A673 (cell line): ENCODE measurements at places on chromosomes 6 and 20. TPM values are rescaled to one million over a fixed set of nuclear protein-coding genes. Genes with fewer than 3 reads are reported as not detected.

Gene XKR7
- total RNA-seq, result 0.04 TPM in 1 of 2 replicates, not detected in the other

DNA sequence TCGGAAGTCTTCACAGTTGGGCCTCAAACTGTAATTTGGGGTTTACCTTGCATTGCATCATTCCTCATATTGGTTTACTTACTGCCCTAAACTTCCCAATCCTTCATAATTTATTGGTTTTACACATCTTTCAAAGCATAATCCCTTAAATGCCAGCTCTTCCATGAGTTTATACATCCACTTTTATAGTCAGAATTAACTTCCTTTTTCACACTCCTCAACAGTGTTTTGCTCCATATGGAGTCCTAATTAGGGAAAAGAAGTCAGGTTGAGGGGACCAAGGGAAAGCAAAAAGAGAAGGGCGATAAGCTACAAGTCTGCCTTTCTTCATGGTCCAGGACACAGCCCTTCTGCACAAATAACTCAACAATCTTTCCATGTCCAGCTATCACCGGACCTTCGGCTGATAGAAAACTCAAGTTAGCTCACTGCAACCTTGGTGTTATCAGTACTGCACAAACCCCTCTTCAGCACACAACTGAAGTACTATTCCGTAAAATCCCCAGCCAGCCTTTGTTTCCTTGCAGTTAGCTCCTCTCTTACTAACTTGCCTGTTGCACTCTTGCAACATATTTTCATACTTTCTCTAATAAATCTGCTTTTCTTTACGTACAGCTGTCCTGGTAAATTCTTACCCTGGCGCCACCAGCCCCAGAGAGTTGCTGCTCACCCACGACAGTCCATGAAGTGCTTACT is 2.0 kb downstream of the EEF1E1 start:
- DNase-seq, result peak; percentile 56

Gene DNMT3B
- total RNA-seq, result 3.8 and 5.7 TPM in 2 replicates

DNA sequence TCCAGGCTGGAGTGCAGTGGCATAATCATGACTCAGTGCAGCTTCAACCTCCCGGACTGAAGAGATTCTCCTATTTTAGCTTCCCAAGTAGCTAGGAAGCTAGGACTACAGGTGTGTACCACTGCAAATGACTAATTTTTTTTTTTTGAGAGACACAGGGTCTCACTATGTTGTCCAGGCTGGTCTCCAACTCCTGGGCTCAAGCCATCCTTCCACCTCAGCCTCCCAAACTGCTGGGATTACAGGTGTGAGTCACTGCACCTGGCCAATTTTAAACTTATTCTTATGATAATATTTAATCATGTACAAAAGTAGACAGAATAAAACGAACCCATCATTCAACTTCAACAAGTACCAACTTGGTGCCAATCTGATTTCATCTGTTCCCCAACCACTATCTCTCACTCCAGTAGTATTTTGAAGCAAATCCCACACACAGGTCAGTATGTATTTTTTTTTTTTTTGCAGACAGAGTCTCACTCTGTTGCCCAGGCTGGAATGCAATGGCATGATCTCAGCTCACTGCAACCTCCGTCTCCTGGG is 32.5 kb downstream of the BCL2L1 start:
- no peak for DNase-seq

GRCh38 chr6:115064680-115065079 is 721.9 kb upstream of the HS3ST5 start:
- DNase-seq, result no peak

GRCh38 chr6:136609873-136610706 is 59.9 kb upstream of the MAP7 start:
- peak; percentile 97 for DNase-seq

DNA sequence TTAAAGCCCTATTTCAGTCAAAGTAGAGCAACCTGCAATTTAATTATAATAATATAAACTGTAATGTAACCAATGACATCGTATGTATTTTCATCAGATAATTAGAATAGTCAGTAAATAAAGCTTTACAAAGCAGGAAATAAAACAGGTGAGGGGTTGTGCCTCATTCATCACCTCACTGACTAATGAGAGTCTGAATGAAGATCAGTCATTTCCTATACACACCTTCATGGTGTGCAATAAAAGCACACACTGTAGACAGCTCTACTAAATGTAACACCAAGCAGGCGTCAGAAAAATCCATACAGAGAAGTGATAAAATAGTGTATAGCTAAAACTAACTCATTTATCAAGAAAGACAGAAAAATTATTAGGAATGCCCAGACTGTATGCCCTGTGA is 105.9 kb downstream of the MAN1A1 start:
- DNase-seq, result no peak

Gene ASIP
- 0.74 TPM in 1 of 2 replicates, not detected in the other for total RNA-seq

Gene DUSP15
- total RNA-seq, result 0.31 TPM in 1 of 2 replicates, not detected in the other

DNA sequence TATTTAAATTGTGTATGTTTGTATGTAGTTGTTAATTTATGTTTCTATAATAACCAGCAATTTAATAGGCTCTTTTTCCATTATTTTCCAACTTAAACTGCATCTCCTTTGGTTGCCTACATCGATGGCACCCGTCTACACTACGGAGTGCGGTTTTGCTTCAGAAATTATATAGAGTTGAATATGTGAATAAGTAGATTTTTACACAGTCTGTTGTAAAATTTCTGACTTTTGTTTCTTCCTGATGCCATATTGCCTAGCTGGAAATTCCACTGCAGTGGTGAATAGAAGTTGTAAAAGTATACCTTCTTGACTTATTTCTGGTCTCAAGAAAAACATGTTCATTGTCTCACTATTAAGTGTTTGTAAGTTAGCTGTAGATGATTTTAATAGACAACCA is 404.1 kb upstream of the EPHA7 start:
- DNase-seq, result no peak

DNA sequence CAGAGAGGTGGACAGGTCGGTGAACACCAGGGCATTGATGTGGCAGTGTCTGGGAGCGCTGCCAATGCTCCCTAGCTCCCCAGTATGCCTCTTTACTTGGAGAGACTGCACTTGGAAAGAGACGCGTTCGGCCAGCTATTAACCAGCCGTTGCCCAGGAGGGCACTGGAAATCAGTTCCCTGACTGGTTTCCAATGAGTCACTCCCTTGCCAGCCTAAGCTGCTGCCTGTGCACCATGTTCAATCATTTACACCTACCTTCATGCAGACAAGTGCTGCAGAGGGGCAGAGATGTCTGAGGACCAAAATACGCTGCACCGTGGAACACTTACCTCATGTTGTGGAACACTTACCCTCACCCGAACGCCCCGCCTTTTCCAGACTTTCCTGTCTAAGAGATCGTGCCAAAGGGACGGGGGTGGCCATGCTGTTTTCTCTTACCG is 151.6 kb downstream of the SOBP start:
- DNase-seq, result no peak

- DNase-seq, result no peak
Measured at GRCh38 chr6:15930207-15930606, 198.7 kb upstream of the MYLIP start.

DNA sequence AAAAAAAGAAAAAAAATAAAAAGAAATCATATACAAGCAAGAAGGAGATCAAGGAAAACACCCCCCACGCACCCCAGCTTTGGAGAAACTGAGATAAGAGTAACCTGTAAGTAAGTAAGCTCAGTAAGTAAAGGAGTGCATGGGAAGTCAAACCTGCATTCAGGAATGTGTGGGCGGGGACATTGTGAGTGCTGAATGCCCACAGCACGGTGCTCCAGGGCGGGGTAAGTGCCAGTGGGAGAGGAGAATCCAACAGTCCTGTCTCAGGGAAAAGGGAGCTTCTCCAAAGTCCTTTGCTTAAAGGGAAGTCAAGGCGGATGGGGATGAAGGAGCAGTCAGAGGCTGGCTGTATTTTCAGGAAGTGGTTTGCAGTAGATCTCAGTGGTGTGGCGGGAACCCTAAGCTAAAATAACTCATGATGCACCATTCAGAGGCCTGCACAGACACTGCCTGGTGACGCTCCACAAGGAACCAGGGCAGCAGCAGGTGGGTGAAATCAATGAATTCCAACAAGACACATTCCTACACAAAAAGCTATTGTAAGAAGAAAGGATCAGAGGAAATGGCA is 368.0 kb downstream of the QKI start:
- DNase-seq, result no peak

Gene GMEB2
- 12.8 and 14.2 TPM in 2 replicates for total RNA-seq

Gene NRM
- 49.8 and 54.4 TPM in 2 replicates for total RNA-seq

- no peak for DNase-seq
Measured at GRCh38 chr6:109202409-109203264, 107.3 kb downstream of the CEP57L1 start.

GRCh38 chr6:1764397-1764987 is 154.8 kb downstream of the FOXC1 start:
- DNase-seq, result no peak

DNA sequence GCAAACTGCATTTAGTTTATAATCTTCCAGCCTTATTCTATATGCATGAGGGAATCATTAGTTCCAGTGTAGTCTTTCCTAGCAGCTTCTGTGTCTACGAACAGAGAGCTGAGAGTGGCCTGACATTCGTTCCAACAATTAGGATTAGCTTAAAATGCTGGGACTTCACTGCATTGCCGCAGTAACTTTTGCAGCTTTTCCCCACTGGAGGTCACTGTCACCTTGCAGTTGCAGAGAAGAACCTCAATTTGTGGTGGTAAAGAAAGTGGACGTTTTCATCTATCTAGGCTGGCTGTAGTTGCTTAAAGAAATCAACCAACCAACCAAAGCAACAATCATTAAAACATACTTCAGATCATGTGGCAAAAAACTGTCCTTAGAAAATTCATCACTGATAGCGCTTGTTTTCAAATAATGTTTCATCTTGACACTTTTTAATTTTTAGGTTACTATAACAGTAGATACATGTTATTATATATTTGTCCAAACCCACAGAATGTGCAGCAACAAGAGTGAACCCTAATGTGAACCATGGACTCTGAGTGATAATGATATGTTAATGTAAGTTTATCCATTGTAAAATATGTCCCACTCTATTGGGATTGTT is 12.2 kb downstream of the MYLK4 start:
- DNase-seq, result peak; percentile 88

DNA sequence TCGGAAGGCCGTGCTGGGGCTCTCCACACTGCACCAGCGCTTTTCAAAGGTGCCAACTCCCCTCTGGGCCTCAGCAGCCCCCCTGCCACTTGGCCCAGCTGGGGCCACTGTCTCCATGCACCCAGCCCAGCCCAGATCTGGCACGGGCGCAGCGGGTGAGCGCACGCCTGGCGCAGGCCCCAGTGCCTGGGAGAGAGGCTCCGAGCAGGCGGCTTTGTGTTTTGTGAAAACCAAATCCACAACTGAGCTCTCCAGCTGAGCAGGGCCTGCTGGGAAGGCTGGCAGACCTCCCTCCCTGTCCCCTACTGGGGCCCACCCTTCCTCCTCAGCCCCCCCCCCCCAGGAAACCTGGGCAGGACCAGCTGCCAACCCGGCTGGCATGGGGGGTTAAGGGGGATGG is 17.0 kb downstream of the MDGA1 start:
- DNase-seq, result peak; percentile 56

Gene ZC3H12D
- total RNA-seq, result 0.30 and 0.33 TPM in 2 replicates

DNA sequence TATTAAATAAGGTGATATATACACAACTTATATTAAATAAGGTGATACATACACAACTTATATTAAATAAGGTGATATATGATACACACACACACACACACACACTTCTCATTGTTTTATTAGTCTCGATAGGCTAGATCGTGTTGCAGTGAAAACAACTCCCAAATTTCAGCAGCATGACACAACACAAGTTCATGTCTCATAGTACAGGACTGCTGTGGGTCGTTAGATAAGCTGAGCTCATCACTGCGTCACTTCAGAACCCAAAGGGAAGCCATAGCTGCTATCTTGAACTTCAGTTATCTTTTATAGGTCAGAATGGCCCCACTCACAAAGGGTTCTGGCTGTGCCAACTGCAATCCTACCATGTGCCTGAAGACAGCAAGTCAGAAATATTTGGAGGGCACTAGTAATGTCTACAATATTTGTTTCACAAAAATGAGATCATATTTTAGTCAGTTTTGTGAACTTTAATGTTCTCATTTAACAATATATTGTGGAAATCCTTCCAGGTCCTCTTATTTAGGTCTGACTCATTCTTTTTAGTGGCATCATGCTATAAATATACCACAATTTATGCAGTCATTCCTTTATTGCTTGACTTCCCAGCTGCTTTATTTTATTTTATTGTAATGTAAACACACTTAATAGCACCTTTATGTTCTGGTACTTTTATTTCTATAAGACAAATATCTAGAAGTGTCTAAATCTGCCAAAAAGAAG is 290.2 kb downstream of the PHACTR1 start:
- DNase-seq, result no peak

DNA sequence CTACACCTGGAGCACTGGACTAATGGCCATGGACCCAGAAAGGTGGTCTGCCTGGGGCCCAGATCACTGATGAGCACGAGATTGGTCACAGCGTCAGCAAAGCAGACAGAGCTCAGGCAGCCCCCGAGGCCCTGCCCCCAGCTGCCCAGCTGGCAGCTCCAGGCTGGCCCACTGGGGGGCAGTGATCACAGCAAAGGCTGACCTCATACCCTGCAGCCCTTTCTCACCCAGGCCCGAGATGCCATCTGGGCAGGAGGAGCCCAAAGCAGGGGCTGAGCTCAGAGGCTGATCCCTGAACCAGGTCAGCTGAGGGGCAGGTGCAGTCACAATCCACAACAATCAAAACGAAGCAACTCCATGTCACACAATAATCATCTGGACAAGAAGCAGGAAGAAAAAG is 4.1 kb downstream of the MAP1LC3A start:
- no peak for DNase-seq

DNA sequence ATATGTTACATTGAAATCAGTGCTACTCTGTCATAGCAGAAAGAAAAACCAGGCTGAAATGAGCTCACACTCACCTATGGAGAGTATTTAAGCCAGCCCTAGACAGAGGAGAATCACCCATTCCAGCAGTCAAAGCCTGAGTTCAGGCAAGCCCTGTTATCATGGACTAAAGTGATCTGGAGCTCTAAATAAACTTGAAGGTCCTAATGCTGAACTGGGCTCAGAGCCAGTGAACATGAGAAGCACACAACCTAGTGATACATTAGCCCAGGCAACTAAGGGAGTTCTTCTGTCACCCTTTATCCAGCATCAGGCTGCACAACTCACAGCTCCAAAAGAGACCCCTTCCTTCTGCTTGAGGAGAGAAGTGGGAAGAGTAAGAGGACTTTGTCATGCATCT is 425.0 kb downstream of the COL12A1 start:
- no peak for DNase-seq

DNA sequence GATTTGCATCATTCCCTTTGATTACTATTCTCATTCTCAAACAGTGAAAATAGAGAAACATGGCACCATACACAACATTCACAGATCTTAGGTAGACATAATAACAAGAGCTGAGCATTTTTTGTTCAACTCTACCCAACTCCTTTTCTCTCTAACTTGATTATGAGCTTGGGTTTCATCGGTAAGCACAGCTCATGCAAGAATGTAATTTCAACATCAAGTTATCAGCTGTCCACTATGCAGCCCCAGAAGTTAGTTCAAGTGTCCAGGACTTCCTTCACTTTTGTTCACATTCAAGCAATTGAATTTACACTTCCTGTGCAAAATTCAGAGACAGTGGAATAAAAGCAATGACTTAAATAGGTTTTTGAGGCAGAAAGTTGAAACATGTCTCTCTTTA is 297.7 kb upstream of the SASH1 start:
- no peak for DNase-seq

Gene SLC22A7
- not detected in 2 replicates for total RNA-seq

GRCh38 chr6:20217324-20217855 is 5.1 kb upstream of the MBOAT1 start:
- DNase-seq, result peak; percentile 10
